ENCODE measurements at places on chromosomes 1 and 21.
A peak's percentile ranks its signal among the peaks of the same experiment; 100 is the strongest.

GRCh38 chr1:116904791-116905320 is 4.9 kb upstream of the PTGFRN start:
- H3K36me3 ChIP-seq = no peaks in the 10 kb centered on the region
- no peak overlapping the region for H3K4me3 ChIP-seq
- no peaks in the 10 kb centered on the region for H3K27me3 ChIP-seq
- no peaks in the 10 kb centered on the region for H3K4me1 ChIP-seq

DNA sequence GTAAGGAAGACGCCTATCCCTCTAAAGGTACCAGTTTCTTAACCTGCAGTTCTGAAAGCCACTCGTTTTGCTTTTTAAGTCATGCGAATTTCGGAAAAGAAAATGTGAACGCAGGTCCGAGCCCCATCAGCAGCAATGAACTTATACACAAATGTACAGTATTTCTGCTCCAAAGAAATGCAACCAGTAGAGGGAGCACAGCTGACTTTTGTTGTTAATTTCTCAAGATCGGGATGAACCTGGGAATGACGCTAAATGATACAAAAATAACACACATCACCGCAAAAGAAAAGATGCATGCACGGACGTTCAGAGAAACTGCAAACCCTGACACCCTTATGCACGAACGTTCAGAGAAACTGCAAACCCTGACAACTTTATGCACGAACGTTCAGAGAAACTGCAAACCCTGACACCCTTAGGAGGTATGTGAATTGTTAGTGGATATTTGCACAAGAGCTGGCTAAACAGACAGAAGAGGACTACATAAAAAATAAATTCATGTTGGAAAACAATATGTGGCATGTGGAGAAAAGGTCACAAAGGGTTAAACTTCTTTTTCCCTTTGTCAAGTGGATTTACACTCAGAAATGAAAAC is 3.5 kb upstream of the TIAM1 start:
- no peaks in the 10 kb centered on the region for H3K27me3 ChIP-seq
- H3K4me1 ChIP-seq = no peaks in the 10 kb centered on the region
- H3K27ac ChIP-seq = no peak overlapping the region
- H3K4me3 ChIP-seq = no peak overlapping the region

DNA sequence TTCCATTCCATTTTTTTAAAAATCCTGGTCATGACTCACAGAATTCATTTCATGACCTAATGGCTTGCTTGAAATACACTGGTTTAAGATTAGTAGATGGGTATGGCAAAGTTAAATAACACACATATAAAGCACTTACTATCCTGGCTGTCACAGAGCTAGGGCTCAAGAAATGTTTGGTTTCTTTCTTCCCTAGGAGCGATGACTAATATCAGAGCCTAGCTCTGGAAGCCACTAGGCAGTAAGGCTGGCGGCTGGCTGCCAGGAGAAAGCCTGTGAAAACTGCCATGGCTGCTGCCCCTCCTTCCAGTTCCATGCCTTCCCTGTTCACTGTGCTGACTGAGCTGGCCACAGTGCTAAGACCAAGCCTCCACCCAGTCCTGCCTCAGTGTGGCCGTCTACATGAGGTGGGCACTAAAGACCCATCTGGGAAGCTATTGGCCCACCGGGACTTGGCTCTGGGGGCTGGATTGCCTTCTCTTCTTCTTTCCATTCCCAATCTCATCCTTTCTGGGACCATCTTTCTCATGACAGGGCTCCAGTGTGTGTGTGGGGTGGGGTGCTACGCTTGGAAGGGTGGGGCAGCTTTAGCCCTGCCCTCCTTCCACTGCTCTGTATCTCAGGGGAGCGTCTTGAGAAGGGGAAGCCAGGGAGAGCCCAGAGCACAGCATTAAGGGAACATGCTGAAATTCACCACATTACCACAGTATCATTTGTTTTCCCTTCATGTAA is 10.8 kb upstream of the ASCL5 start:
- no peaks in the 10 kb centered on the region for H3K4me1 ChIP-seq
- DNase-seq = no peak
- H3K4me3 ChIP-seq = no peak overlapping the region
- H3K27me3 ChIP-seq = no peaks in the 10 kb centered on the region
- peaks cover 75% of the 10 kb centered on the region for H3K36me3 ChIP-seq

DNA sequence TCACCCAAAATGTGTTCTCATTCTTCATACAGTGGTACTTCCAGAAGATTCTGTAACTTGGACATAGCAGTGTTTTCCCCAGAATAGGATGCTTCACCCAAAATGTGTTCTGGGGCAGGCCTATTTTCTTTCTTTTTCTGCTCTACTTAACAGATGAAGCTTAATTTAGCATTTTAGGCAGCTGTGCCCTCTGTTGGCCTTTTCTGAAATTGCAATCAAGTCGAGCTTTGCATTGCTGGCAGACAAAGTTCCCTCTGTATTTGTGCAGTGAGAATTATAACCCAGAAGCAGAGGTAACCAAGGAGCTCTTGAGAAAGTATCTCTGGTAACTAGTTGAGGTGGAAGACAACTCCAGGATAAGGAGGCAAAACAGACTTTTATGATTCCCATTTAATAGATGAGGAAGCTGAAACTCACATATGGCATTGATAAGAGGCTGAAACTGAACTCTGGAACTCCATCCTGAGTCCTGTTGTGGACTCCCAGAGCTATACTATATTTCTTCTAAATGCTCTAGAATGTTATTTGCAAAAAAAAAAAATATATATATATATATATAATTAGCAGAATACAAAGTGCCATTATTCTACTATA is 50.3 kb upstream of the L1TD1 start:
- H3K36me3 ChIP-seq = no peaks in the 10 kb centered on the region
- H3K27me3 ChIP-seq = no peaks in the 10 kb centered on the region
- H3K27ac ChIP-seq = no peak overlapping the region
- H3K4me3 ChIP-seq = no peak overlapping the region
- no peaks in the 10 kb centered on the region for H3K4me1 ChIP-seq

GRCh38 chr1:67748630-67749029 is 63.6 kb downstream of the GADD45A start:
- H3K27ac ChIP-seq = no peak overlapping the region
- no peak overlapping the region for H3K4me3 ChIP-seq
- DNase-seq = no peak
- H3K4me1 ChIP-seq = peaks cover 17% of the 10 kb centered on the region

- no peaks in the 10 kb centered on the region for H3K4me1 ChIP-seq
- no peaks in the 10 kb centered on the region for H3K27me3 ChIP-seq
- DNase-seq = no peak
- no peak overlapping the region for H3K27ac ChIP-seq
- no peak overlapping the region for H3K4me3 ChIP-seq
- H3K36me3 ChIP-seq = no peaks in the 10 kb centered on the region
Measured at GRCh38 chr1:66695116-66695515, 57.1 kb upstream of the DYNLT5 start.

GRCh38 chr1:218048828-218049420 is 236.2 kb upstream of the RRP15 start:
- no peak for DNase-seq
- H3K27me3 ChIP-seq = no peaks in the 10 kb centered on the region
- H3K36me3 ChIP-seq = no peaks in the 10 kb centered on the region
- no peak overlapping the region for H3K4me3 ChIP-seq

DNA sequence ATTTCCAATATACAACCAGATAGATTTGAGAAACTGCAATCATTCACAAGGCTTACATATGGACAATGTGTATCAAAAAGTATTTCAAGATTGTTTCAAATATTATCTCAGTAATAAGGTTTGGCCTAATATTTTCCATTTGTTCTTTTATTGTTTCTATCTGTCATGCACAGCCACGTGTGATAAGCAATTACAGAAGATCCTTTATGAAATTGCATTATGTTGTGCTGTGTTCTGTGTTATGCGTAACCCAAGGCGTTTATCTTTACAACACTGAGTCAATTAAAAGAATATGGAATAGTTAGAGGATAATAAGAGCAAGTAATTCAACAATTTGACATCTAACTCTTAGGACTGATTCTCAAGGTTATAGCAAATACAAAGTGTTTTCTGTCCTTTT is 1009.3 kb upstream of the PRMT6 start:
- H3K27ac ChIP-seq = no peak overlapping the region
- no peaks in the 10 kb centered on the region for H3K4me1 ChIP-seq
- DNase-seq = no peak
- H3K36me3 ChIP-seq = no peaks in the 10 kb centered on the region

- no peaks in the 10 kb centered on the region for H3K36me3 ChIP-seq
- no peaks in the 10 kb centered on the region for H3K4me1 ChIP-seq
- no peak overlapping the region for H3K4me3 ChIP-seq
- DNase-seq = no peak
Measured at GRCh38 chr1:38476850-38477178, 382.8 kb downstream of the RRAGC start.

DNA sequence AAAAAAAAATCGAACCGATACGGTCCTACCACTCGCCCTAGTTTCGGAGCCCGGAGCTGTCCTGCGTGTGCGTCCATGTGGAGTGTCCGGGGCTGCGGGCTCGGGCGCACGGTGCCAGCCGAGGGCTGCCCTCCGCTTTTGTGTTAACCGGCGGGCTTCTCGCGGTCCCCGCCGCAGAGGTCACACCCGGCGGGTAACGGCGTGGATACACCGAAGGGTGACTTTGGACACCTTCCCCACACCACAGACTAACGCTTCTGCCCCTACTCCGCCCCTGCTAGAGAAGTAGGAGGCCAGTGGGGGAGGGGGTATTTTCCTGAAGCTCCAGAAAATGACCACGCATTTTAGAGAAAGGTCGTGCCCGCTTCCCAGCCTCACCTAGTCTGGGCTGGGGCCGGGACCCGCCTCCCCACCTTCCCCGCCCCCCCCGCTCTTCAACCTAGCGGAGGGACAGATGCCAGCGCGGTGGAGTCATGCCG is 609 bp upstream of the ATF3 start:
- H3K27ac ChIP-seq = 0 out of 2 replicates have a peak overlapping the region, but pooled peaks have one; percentile 37
- H3K36me3 ChIP-seq = no peaks in the 10 kb centered on the region
- peaks cover 63% of the 10 kb centered on the region for H3K27me3 ChIP-seq

DNA sequence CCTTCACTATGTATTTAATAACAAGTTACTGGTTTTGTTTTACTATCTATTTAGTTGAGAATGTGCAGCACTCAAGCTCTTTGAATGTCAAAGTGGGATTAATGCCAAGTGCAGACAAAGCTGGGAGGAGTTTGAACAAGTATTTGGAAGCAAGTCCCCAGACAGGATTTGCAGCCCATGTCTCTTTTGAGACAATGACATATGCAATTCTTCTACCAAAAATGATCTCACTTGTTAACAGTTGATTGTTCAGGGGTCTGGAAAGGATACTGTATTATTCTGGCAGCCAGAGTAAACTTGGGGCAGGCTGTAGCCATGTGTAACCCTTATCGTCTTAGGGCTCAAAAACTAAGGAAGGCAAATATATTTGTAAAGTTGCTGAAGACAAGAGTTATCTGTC is 15.8 kb downstream of the COLGALT2 start:
- DNase-seq = no peak
- no peaks in the 10 kb centered on the region for H3K36me3 ChIP-seq
- no peaks in the 10 kb centered on the region for H3K4me1 ChIP-seq
- H3K27ac ChIP-seq = no peak overlapping the region
- H3K4me3 ChIP-seq = no peak overlapping the region
